ENCODE measurements at places on chromosomes 1 and 21. TPM values are rescaled to one million over a fixed set of nuclear protein-coding genes. Genes with fewer than 3 reads are reported as not detected.

DNA sequence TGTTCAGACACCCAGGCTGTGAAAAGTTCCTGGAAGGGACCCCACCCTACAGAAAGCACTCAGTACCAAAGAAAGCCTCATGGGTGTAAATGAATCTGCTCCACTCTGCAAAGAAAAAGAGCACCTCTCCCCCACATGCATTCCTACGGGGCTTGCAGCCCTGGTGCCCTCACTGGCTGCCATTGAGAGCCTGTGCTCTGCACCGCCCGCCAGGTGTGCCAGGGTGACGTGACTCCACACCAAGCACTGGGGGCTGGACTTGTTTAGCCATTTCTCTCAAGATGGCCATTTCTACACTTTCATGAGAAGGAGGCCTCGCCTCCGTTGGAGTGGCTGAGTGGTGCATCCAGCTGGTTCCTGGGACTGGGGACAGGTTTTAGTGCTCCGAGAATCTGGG lies 380.5 kb upstream of the VAMP3 start:
- DNase-seq, result no peak

DNA sequence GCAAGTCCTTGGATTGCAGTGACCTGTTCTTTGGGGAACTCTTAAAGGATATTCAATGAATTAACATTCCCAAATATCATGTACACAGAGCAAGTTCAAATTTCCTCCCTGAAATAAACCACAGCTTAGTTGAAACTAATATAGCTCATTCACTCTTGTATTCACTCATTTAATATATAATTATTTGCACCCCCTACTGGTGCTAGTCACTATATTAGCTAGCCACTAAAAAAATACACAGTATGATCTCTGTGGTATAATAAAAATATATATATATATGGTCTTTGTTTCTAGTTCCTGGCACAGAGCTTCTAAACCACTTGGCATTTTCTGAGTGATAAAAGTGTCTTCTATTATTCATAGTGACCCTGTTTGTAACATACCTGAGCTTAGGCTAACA lies 177.3 kb upstream of the LYPLAL1 start:
- no peak for DNase-seq

The BACH1 gene
- 23.3 TPM for total RNA-seq

The ADGRB2 gene
- total RNA-seq, result 0.85 TPM

DNA sequence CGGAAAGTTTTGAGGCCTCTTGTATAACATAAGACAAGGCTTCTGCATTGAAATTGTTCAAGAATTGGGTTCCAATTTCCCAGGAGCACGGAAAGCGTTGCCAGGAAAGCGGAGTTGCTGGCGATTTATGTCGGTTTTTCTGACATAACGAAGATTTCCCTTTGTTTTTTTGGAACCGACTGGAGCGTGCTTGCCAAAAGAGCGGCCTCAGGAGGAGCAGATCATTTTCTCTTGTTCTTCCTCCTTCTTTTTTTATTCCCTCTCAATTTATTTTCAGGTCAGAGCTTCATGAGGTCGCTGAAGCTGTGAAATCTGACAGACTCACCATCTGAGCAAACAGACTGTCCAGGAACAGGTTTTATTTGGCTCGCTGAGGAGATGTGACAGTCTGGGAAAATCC lies 275.5 kb downstream of the CAMTA1 start:
- no peak for DNase-seq

GRCh38 chr1:27589841-27590426 lies 14.0 kb downstream of the AHDC1 start:
- no peak for DNase-seq

The C1orf210 gene
- total RNA-seq, result not detected

DNA sequence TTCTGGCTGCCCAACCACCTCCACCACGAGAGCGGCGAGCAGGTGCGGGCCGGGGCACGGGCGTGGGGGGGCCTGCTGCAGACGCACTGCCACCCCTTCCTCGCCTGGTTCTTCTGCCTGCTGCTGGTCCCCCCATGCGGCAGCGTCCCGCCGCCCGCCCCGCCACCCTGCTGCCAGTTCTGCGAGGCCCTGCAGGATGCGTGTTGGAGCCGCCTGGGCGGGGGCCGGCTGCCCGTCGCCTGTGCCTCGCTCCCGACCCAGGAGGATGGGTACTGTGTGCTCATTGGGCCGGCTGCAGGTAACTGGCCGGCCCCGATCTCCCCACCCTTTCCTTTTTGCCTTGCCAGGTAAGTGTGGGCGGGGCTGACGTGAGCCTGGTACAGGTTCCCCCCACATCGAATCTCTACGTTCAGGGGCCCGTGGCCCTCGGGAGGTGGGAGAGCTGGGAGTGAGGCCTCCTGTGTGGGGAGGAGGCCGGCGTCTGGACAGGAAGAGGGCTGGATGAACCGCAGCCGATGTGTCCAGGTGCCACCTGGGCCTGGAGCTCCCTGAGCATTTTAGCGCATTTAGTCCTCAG lies 51.7 kb downstream of the COL18A1 start:
- DNase-seq, result no peak

DNA sequence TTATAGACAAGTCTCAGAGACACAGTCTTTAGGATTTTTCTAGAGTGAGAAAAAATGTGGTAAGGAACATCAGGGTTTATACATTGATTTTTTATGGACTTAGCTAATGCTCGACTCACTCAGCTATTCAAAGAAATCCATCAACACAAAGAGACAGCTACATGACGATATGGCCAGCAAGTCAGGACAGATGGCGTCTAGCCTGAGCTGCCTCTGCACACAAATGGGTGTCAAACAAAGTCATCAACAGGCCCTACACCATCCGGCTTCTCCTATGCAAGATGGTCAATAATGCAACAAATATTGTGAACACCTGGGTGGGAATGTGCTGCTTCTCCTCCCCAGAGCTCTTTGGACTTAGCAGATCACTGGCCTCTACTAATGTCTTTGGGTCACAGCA lies 13.3 kb upstream of the ERICH3 start:
- no peak for DNase-seq

The IL22RA1 gene
- not detected for total RNA-seq

GRCh38 chr1:29460041-29460610 lies 223.8 kb downstream of the PTPRU start:
- no peak for DNase-seq

GRCh38 chr21:27647921-27648320 lies 681.0 kb upstream of the ADAMTS5 start:
- no peak for DNase-seq

The ZFP69 gene
- total RNA-seq, result 2.8 TPM

DNA sequence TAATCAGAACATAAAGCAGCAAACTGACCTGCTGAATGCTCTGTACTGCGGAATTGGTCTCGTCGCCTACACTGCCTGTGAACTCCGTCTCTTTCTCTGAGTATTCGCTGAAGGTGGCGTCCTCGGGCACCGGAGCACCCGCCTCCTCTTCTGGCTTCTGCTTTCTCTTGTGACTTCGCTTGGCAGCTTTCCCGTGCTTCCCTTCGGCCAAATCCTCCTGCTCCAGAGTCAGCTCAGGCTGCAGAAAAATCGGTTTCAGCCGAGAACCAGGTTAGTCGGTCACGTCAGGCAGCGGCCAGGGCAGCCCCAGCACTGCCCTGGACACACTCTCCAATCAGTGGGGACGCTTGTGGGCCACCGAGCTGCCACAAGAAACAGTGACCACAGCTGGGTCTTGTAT lies 35.8 kb upstream of the RIPK4 start:
- DNase-seq, result no peak

- no peak for DNase-seq
These were observed 72.7 kb upstream of the CNIH3 start for GRCh38 chr1:224543453-224543852.

- no peak for DNase-seq
These were observed 177.9 kb downstream of the CLIC6 start for GRCh38 chr21:34846601-34847112.

DNA sequence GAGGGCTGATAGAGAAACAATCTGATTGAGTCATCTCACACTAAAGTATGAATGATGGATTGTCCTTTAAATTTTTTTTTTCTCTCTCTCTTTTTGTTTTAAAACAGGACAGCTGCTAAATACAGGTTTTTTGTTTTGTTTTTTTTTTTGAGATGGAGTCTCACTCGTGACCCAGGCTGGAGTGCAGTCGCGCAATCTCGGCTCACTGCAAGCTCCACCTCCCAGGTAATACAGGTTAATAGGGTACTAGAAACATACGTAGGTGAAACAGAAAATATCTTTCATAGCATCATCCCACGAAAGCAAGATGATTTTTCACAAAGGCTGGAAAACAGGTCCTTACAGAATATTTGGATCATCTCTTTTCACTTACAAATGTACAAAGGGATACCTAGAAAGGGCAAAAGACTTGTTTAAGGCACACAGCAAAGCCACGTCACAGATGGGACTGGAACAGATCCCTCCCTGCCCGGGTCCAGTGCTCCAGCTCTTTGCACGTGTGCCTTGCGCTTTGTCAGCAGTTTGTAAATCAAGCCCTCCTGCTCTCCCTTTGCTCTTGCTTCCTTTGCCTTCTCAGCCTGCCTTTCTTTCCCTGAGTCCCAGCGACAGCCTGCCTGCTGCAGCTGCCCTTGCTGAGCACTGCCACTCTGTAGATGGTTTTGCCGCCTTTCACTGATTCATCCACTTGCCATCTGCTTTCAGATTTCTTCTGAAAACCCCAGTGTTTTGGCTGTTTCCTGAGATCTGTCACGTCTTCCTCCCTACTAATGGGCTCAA lies 171.3 kb upstream of the BEND5 start:
- DNase-seq, result no peak

DNA sequence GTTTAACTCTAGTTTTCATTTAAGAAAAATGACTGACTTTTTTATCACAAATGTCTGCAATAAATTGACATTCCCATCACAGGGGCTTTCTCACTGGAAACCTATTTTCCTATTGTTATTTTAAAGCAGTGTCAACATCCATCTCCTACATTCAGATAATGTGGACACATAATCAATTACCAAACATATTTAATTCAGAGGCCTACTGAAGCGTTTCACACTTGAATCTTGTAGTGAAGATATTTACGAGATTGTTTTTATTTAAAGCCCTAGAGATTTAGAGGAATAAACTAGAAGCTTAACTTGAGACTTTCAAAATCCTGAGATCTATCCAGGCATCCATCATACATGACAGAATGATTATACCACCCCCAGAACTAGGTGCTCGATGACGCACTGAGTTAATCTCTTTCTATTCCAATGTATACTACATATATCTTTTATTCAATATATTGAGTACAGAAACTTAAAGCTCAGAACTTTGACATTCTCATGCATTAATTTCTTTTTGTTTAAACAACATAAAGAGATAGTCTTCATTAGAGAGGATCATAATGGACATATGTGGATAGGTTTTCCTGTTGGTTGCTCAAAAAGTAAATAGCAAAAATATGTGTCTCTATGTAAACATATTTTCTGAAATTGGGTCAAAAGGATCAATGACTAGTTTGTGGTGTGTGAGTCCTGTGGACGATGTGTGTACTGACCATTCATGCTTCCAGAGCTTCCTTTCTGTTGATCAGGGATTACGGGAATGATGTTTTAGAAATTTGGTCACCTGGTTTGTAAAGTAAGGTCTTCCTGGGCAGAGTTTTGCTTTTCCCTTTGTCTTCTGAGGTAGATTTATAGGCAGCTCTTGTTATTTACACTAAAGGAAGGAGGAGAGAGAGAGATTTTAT lies 171.5 kb upstream of the HMCN1 start:
- no peak for DNase-seq

- no peak for DNase-seq
These were observed 200.5 kb downstream of the CAMTA1 start for GRCh38 chr1:6985549-6986276.

GRCh38 chr1:182113879-182114626 lies 52.5 kb upstream of the ZNF648 start:
- no peak for DNase-seq

The SRGAP2B gene
- 73.1 TPM for total RNA-seq

- no peak for DNase-seq
These were observed 56.3 kb downstream of the WNT9A start for GRCh38 chr1:227891223-227891954.

DNA sequence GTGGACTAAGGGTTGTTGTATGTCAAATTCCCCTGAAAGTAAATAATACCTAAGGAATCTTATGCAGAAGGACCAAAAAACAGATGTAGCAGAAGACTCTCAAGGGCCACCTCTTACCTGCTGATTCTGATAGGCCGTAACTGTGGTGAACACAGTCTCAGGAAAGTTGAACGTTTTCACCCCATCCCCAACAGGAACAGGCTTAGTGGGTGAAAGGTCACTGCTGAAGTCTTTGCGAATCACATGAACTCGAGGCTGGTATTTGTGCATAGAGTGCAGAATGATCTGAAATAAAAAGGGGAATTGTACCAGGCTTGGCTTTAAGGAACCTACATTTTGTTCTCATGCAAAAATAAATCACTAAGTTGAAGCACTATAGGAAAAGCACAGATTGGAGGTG lies 64.8 kb downstream of the TBX15 start:
- no peak for DNase-seq

- DNase-seq, result no peak
These were observed 25.0 kb downstream of the KRTAP24-1 start for GRCh38 chr21:30257773-30258172.

- DNase-seq, result no peak
These were observed 105.3 kb downstream of the ADARB1 start for GRCh38 chr21:45179568-45180245.

Measured in pulmonary artery endothelial cell (primary cell).